C1 segment of cervical spinal cord (tissue), 14 donors: ENCODE measurements at places on chromosomes 2 and 18.

GRCh38 chr2:157375384-157375783 lies 49.8 kb upstream of the ERMN start:
- DNase-seq: no peak

DNA sequence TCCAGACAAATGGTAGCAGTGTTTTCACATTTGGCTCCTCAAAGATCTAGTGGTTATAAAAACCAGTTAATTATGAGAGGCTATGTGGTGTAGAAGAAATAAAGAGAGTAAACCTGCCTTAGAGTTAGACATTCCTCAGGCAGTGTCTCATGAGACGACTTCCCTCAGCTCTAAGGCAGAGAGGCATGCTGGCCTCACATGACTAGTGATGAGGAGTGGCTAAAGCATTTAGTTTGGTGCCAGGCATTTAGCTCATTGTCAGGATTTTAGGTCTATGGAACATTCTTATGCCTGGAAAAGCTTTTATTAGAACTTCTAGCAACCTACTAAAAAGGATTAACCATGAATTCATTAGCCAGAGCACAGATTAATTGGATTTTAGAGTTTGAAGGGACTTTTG lies 90.3 kb downstream of the RPRM start:
- no peak for DNase-seq

GRCh38 chr18:7822435-7823331 lies 255.6 kb downstream of the PTPRM start:
- no peak for DNase-seq

DNA sequence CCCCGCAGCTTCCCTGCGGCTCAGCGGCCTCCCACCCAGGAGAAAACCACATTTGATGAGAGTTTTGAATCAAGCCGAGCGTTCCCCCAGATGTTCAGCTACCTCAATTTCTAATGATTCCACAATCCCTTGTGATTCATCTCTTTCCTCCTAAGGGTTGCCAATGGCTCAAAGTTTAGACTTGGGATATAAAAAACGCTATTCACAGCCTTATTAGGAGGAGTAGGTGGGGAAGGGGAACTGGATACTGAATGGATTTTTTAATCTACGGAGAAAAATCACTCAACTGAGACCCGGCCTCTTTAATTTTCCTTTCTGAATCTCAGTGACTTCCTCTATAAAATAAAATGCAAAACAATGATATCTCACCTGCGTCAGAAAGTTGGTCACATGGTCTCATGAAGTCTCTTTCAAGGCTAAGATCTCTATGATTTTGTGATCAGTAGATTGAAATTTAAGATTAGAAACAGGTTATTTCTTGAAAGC lies 192.6 kb upstream of the TCF4 start:
- no peak for DNase-seq

GRCh38 chr2:208182835-208183234 lies 7.0 kb downstream of the C2orf80 start:
- no peak for DNase-seq

DNA sequence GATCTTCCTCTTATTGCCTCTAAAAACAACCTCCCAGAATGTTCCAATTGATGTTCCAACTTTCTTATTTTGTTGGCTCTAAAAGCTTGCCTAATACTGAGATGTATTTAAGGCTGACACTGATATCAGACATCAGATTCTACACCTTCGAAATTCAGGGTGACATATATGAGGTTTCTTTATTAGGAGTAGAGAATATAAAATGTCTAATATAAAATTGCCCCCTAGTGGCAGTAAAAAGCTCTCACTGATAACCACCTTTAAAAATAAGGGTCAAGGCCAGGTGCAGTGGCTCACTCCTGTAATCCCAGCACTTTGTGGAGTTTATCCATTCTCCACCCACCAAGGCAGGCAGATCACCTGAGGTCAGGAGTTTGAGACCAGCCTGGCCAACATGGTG lies 789.7 kb upstream of the SLC39A10 start:
- no peak for DNase-seq

GRCh38 chr2:157786663-157787363 lies 89.3 kb downstream of the ACVR1 start:
- no peak for DNase-seq

DNA sequence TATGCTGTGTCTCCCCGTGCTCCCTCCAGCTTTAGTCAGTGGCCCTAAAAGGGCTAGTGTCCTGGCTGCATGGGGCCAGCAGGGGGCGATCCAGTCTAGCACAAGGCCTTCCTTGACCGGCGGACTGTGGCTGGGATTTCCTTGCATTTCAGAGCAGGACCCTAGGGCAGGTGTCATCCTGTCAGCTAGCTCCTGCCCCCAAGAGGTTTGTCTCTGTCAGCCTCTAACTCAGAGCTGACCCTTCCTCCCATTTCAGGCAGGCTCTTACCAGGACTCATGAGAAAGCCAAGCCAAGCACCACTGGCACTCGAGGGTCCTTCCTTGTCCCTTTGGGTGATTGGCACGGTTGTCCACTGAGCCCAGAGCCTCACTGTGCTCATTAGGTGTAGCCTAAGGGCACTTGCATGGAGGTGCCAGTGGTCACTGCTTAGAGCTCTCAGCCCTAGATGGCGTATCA lies 140.3 kb downstream of the RPIA start:
- no peak for DNase-seq

DNA sequence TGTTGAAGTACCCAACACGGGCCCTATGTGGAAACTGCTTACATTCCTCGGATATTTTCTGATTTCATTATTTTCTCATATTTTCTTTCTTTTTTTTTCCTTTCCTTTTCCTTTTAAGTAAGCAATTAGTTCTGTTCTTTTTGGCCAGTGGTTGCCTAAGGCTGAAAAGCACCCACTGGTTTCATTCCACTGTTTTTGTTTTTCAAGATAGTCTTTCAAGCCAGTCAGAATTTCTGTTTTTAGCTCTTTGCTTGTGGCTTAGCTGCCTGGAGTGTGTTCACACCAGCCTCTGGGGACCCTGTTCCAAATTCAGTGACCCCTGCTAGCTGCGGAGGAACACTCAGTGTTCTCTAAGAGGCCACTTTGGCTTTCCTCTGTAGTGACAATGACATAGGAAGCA lies 73.6 kb downstream of the NRP2 start:
- no peak for DNase-seq

GRCh38 chr2:230922951-230923717 lies 1.9 kb downstream of the GPR55 start:
- DNase-seq: no peak

DNA sequence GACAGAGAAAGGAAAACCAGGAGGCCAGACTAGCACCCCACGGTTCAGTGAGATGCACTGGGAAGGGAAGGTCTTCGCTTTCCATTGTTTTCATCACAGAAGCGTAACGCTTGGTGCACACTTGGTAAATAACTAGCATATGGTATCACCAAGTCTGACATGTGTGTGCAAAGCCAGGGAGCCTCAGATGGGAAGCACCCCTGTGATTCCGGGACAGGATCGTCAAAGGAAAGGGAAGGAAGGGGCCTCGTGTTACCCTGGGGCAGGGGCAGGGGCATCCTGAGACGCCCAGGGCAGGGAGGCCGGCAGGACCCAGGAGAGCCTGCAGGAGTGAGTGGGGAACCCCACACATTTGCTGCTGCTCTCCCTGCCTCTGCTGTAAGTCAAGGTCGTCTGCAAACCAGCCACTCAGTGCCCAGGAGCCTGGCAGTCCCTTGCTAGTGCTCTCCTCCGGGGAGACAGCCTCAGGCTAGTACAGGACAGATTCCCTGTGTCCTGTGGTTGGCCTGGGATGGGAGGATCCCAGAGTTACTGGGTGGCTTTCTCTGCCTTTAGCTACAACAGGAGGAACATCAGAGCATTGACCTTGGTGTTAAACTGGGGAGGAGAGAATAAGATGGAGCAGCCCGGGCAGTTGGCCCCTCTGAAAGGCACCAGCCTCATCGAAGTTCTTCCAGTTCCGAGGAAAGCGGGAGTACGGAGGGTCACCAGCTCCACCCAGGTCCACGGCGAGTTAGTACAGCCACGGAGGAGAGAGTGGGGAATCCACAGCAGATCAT lies 192.5 kb downstream of the NDUFA10 start:
- no peak for DNase-seq

DNA sequence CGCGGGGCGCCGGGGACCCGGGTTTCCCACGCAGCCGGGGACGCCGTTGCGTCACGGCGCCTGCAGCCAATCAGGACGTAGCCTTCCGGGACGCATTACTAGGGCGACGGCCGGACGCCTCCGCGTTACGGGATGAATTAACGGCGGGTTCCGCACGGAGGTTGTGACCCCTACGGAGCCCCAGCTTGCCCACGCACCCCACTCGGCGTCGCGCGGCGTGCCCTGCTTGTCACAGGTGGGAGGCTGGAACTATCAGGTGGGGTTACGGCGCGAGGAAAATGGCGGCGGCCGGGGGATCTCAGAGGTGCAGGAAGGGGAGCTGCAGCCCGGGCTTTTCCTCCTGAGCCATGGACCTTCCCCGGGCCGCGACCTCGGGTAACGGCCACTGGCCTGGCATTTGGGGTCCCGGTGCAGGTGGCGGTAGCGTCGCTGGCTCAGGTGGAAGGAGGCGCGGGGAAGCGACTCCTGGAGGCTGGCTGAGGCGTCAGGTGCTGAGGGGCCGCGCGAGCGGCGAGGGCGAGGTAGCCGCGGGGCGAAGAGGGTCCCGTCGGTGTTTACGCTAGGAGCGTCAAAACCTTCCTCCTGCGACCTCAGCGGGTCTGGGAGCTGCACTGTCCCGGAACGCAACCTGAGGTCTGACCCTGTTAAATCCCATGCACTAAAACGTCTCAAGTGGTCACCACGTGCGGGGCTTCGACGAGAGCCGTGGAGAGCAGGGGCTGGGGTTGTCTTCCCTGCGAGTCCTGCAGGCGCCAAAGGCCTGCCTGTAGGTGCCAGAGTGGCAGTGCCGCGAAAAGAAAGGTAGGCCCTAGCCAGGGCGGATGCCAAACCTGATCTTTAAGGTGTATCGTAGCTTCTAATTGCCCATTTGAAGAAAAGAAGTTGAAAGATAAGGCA lies at the start of gene LCLAT1:
Gene LCLAT1 (plus strand): TSS at position 98 of the 897 bp plus-strand sequence. CDS start 78,345 bp downstream, outside the sequence.
- peak; percentile 30 for DNase-seq

DNA sequence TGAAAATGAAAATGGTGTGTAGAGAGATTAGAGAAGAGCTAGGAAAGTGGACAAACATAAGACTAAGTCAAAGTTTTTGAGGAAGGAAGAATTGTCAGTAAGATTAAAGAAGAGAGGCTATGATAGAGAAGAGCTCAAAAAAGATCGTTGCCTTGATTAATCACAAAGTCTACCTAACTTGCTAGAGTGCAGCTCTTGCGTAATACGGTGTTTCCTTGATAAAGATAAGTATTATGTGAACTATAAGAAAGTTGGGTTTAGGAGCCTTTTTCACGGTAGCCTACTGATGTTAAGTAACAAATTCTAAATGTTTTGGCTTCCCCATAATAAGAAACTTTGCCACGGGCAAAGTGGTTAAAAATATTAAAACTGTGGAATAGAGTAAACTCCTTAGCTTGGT lies 226.4 kb upstream of the NRXN1 start:
- no peak for DNase-seq

DNA sequence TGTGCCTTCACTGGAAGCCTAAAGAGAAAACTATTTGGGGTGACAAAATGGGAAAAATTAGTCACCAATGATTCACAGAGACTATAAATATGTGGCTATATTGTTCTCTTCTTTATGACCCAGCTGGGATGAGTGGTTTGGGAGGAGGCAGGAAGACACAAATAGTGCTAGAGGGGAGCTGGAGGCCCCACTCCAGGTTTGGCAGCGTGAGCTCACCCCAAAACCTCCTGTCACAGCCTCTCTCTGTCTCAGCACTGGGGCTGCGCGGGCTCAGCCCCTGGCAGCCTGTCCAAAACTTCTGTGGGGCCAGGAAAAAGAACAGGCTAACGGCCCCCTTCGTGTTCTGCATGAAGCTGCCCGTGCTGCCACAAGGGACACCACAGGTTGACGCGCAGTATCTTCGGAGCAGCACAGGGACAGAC lies 73.2 kb upstream of the LCLAT1 start:
- no peak for DNase-seq

DNA sequence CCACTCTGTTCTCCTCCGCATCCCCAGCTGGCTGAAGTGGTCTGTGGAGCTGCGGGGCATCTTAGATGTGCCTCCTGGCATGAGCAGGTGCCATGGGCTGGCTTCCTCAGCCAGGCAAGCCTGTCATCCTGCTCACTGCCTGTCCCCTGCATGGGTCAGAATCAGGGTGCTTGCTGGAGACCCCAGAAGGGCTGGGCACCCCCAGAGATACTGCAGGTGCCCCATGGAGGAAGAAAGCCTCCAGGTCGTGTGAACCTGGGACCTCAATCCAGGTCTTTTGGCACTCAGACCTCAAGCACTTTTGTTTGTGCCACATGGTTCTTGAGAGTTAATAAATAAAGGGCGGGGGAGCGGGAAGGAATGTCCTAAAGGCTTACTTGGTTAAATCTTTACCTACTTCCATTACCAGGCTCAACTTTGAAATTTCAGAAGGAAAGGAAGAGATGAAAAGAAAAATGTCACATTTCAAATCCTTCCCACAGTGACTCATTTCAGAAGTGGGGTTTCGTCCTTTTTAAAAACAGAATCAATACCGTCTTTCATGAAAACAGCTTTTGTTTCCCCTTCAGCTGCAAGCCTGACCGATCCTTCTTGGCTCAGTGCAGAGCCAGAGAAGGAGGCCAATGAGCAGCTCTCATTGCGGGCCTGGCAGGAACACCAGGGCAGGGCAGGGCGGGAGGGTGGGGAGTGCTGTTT lies 69.9 kb downstream of the RHOB start:
- no peak for DNase-seq

GRCh38 chr2:85396531-85397470 lies 13.4 kb downstream of the CAPG start:
- DNase-seq: no peak

GRCh38 chr2:181319286-181319685 lies 137.9 kb upstream of the ITGA4 start:
- DNase-seq: no peak

DNA sequence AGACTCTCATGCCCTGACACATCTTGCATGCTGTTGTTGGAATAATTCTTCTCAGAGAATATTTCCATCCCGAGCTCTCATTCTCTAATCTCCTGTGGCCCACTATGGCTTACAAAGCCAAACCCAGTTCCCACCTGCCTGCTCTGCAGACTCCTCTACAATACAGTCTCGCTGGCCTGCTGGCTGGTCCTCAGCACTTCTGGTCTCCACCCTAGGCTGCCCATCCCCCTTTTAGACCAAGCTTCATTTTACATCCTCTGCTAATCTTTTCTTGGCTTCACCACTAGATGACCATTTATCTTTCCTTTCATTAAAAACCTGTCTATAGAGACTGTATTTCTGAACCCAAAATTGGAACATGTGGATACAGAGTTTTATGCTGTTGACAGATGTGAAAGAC lies 42.5 kb upstream of the YPEL5 start:
- no peak for DNase-seq

DNA sequence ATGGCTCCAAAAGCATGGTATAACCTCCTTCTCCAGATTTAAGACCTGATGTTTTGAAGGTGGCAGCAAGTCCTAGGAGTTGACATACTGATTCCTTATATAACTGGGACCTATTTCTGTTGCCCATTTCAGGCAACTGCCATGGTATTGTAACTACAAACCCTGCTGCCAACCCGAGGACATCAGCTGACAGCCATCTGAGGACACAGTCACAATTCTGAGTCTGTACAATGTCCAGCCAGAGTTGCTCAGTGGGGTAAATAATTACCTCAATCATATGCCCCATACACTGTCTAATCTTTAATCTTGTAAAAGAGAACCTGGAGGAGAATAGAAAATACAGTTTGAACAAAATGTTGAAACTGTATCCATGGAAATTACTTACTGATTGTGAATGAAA lies 8.7 kb upstream of the GAREM2 start:
- no peak for DNase-seq
